ENCODE measurements at places on chromosomes 7 and 10.

DNA sequence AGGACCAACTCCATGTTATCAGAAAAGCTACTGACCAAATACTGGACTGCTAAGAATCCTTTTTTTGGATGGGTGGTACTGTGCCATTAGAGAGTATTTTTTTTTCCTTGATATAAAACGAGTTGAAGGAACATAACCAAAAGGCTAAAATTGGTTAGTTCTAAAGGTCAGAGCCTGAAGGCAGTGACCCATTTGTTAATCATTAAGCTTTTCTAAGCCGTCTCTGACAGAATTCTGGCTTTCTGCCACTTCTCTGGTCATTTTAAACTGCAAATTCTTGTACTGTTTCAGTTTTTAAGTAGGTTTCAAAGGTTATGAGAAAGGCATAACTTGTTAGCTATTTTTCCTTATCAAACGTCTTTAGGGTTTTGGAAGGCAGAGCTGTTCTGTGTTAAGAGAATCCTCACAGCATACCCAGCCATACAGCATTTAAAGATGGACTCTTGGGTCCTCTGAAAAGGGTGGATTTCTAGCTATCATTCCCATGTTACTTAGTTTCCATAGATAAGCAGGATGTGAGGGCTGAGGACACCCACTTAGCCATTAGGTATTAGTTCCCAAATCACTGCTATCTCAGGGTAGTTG, 196.8 kb downstream of the RNLS start:
- no peak for DNase-seq

GRCh38 chr10:95730233-95730632, 25.7 kb upstream of the ENTPD1 start:
- DNase-seq = peak; percentile 11

DNA sequence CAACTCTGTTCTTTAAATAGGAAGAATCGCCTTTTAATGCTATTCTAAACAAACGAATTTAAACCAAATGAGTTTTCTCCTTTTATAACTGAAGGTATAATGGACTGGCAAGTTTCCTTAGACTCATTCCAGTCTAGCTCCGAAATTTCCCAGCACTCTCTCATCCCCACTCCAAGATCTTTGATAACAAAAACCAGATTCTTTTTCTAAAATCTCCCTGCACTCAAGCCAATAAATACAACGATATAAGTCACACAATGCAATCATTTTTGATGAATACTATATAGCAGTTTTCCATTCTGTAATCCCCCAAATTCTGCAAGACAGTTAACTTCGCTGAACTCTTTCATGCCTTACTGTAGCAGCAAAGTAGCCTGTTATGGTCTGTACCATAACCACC, 1.9 kb downstream of the OGA start:
- no peak for DNase-seq

- no peak for DNase-seq
Measured at GRCh38 chr7:135420786-135421185, 89.1 kb downstream of the CNOT4 start.

- no peak for DNase-seq
Measured at GRCh38 chr10:12420530-12421120, 71.3 kb downstream of the CAMK1D start.

- DNase-seq = no peak
Measured at GRCh38 chr7:100603726-100604027, 1.5 kb downstream of the PCOLCE start.

DNA sequence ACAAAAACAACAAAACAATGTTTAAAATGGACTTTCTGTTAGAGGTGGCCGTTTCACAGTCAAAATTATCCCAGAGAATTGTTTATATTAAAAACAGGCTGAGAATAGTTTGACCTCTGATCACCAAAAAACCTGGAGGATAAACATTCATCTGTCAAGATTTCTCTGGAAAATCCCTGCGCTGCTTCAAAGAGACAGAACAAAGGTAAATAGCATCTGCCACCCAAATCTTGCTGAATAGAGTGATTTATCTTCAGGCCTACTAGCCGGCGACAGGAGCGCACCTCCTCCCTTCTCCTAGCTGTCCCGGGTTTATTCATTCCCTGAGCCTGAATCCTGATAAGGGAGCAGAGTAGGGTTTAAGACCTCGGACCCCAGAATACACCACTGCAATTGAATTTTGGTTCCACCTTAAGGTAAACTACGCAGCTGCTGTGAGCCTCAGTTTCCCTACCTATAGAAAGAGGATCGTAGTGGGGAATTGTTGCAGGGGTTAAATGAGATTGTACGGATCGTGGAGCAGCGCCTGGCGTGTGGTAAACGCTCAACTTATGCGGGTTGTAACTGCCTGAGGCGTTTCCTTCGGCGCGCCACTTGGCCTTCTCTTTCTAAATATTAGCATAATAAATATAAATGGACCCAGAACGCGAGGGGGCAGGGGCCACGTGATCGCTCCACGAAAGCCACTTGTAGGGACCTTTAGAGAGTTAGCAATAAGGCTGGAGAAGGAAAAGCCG, 498 bp upstream of the ST7 start:
- DNase-seq = no peak

DNA sequence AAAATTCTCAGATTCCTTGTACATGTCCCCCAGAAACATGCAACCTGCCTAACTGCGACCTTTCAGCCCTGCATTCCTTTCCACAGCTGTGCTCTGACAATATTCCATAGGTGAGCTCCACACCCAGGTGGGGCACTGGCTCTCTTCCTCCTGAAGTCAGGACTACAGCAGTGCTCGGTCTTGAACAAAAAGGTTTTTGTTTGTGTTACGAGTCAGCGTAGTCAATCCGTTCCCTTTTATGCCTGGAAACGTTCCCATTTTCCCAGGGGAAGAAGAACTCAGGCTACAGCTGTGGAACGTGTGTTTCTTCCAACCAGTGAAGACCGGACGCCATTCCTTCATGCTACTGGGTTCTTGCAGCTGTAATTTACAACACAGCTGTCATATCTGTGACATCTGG, 52.4 kb upstream of the PFKP start:
- DNase-seq = no peak

- no peak for DNase-seq
Measured at GRCh38 chr7:115476671-115477181, 553.8 kb downstream of the TFEC start.

- peak; percentile 5 for DNase-seq
Measured at GRCh38 chr7:156725936-156726335, 85.4 kb downstream of the RNF32 start.

GRCh38 chr10:73907841-73908517, 3.0 kb upstream of the PLAU start:
- DNase-seq = peak; percentile 95

DNA sequence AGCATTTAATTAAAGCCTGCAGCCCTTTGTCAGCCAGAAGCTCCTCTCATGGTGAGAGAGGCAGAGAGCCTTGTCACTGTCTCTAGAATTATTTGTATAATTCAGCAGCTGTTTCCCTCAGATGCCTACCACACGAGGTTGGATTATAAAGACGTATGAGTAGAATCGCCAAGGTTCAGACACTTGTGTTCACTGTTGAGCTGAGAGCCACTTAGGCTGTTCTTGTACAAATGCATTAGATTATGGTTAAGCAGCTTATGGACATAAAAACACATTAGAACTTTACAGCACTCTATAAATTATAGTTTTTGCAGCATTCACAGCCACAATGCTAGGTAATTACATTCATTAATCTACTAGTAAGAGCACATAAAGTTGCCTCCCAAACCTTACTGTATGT, 282.6 kb downstream of the AUTS2 start:
- no peak for DNase-seq

GRCh38 chr10:34479520-34480179, 335.4 kb downstream of the PARD3 start:
- no peak for DNase-seq

GRCh38 chr7:134420424-134421125, 38.3 kb downstream of the AKR1B1 start:
- DNase-seq = peak; percentile 10

DNA sequence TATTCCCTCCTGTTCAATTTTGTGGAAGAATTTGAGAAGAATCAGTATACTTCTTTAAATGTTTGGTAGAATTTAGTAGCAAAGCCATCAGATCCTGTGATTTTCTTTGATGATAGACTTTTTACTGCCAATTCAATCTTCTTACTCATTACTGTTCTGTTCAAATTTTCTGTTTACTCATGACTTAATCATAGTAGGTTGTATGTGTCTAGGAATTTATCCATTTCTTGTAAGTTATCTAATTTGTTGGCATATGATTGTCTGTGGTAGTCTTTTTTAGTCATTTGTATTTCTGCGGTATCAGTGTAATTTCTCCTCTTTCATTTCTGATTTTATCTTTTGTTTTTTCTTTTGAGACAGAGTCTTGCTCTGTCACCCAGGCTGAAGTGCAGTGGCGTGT, 87.4 kb downstream of the CCDC3 start:
- no peak for DNase-seq

DNA sequence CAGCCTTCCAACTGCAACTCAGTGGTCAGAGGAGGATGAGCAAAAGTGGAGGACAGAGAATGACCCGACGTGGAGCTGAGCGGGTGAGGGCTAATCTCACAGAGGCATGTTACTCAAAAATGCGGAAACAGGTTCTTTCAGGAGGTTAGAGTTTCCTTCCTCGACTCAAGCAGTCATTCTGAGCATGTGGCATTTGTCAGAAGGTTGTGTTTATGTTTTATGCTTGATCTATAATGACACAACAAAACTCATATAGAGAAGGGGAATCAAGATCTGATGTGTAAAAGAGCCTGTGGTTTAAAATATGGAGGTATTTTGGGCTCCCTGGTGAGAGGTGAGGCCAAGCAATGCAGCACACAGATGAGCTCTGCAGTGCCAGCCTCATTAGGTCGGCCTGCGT, 311.4 kb downstream of the ADARB2 start:
- no peak for DNase-seq

DNA sequence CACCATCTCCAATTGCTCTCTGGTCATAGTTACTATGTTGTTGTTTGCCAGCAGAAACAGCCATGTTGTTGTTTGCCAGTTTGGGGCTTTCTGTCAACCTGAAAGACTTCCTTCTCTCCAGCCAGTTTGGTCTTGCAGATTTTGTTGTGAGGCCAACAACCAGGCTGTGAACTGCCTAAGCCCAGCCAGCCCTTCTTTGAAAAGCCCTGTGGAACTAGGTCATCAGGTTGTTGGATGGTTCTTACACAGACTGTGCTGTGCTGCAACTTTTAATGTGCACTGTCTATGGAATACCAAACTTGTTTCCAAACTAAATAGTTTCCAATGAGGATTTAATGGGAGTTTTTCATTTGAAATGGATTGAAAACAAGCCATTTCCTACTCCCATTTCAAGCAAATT, 592.7 kb upstream of the GALNT17 start:
- DNase-seq = no peak

- DNase-seq = no peak
Measured at GRCh38 chr10:117071286-117072050, 66.5 kb upstream of the SHTN1 start.

DNA sequence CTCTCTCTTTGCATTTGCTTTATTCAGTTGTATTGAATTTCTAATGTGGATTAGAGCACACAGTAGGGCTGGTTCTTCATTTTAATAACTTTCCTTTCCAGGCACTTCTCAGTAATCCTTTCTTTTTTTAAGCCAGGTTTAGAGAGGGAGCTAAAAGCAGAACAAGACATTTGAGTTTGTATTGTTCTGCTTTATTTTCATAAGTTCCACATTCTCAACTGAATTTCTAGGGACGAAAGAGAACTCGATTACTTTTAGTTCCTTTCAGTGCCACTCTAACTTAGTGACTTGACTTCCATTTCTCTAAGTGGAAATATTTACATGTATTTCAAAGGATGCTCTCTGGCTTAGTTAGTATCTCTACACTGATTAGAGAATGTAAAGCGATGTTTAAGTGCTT, 145.6 kb downstream of the EXOC4 start:
- DNase-seq = no peak

- DNase-seq = no peak
Measured at GRCh38 chr7:130009848-130010688, 41.1 kb downstream of the ZC3HC1 start.

- peak; percentile 2 for DNase-seq
Measured at GRCh38 chr7:132518102-132518838, 58.0 kb downstream of the PLXNA4 start.

GRCh38 chr7:131057794-131058070, 269.9 kb upstream of the MKLN1 start:
- DNase-seq = no peak

- DNase-seq = no peak
Measured at GRCh38 chr10:19178675-19179074, 130.1 kb downstream of the MALRD1 start.

- DNase-seq = no peak
Measured at GRCh38 chr10:82400841-82401240, 525.8 kb downstream of the NRG3 start.

GRCh38 chr10:132986576-132986975, 44.2 kb upstream of the CFAP46 start:
- no peak for DNase-seq

GRCh38 chr7:117008886-117009531, 55.7 kb downstream of the ST7 start:
- DNase-seq = peak; percentile 65

- no peak for DNase-seq
Measured at GRCh38 chr7:84906889-84907288, 280.0 kb downstream of the SEMA3D start.

- no peak for DNase-seq
Measured at GRCh38 chr7:157568106-157568769, 231.4 kb downstream of the DNAJB6 start.

DNA sequence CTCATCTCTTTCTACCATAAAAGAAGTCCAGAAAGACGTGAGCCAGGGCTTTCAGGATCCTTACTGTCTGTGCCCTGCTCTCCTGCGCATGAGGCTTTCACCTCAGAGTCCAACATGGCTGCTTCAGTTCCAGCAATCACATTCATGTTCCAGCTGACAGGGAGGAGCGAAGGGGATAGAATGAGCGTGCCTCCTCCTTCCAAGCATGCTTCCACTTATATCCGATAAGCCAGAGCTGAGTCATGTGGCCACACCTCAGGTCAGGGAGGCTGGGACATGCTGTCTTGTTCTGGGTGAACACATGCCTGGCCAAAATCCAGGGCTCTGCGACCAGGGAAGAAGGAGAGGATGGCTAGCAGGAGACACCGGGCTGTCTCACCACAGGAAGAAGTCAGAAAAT, 248.2 kb downstream of the SKAP2 start:
- no peak for DNase-seq

- no peak for DNase-seq
Measured at GRCh38 chr7:149188637-149189259, 6.6 kb upstream of the ZNF282 start.

- DNase-seq = no peak
Measured at GRCh38 chr7:117023325-117023854, 70.1 kb downstream of the ST7 start.

Measured in AML-193 (cell line).